Activated CD8-positive, alpha-beta memory T cell treated with anti-CD3 and anti-CD28 coated beads, Interleukin-2, amount 10 ng/mL, durations not matched to agents 7 days and 5 days (primary cell): ENCODE measurements at places on chromosomes 5 and 9. TPM values are rescaled to one million over a fixed set of nuclear protein-coding genes. Genes with fewer than 3 reads are reported as not detected.

- no peaks in the 10 kb centered on the region for H3K36me3 ChIP-seq
- H3K4me1 ChIP-seq: no peaks in the 10 kb centered on the region
- peak; percentile 46 for DNase-seq
- H3K27me3 ChIP-seq: no peaks in the 10 kb centered on the region
- no peak overlapping the region for H3K27ac ChIP-seq
- H3K4me3 ChIP-seq: no peak overlapping the region
Observed at GRCh38 chr5:146825033-146825432, 53.5 kb downstream of the PPP2R2B start.

ACER2 gene
- 2.1 TPM for total RNA-seq

FGF1 gene
- not detected for total RNA-seq

MEF2C gene
- total RNA-seq: 0.19 TPM
